ENCODE measurements at places on chromosomes 1 and 21.
A peak's percentile ranks its signal among the peaks of the same experiment; 100 is the strongest.

- DNase-seq: no peak
These were observed 25.5 kb upstream of the C1orf53 start for GRCh38 chr1:197876894-197877293.

DNA sequence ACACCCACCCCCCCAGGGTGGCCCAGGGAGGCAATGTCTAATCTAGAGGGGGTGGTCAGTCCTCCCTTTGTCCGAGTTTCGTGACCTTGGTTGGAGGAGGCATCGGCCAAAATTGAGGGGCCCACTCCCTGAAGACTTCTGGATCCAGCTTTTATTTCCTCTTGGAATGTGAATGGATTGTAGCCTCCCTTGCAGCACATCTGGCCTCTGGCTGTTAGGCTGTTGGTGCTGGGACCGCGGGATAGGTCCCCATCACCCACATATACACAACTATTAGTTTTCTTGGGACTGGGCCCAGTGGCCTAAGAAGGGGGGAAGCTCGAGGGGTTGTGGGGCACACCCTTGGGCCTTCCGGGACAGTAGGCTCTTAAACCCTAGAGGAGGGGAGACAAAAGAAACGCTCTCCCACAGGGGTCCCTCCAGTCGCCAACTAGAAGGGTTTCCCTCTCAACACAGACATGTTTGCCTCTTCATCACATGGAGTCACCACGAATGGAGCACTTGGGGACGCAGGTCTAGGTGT, 2.5 kb downstream of the LHX4 start:
- DNase-seq: no peak

GRCh38 chr1:185319139-185319475, 2.1 kb upstream of the IVNS1ABP start:
- DNase-seq: no peak

DNA sequence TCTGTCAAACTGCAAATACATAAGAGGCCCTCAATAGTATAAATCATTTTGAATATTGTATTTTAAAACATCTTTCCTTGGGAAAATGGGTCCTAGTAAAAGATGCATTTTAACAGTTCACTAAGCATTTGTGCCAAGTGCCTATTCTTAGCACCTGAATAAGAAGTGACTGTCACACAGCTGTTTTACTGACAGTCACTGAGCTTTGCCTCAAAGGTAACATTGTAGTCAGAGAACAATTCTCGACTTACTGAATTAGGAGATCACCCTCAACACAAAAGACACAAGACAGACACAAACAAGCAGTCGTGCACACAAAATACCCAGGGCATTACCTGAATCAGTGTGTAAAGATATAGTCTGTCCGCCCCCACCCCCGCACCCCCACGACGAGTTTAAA, 408 bp downstream of the ESRRG start:
- DNase-seq: no peak

GRCh38 chr1:56432166-56432971, 147.0 kb downstream of the PLPP3 start:
- no peak for DNase-seq

DNA sequence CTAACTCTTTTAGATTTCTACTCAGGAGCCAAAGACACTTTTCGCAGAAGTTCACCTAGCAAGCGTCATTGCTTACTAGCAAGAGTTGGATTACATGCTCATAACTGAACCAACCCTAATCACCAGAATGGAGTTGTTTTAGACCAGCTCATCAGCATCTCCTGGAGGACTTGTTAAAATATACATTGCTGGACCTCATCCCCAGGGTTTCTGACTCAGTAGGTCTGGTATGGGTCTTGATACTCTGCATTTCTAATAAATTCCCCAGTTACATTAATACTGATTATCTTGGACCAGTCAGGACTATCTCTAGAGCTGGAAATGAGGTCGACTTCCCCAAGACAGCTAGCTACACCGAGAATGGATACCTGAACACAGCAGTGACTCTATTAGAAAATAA, 9.7 kb upstream of the PRDX6 start:
- no peak for DNase-seq

DNA sequence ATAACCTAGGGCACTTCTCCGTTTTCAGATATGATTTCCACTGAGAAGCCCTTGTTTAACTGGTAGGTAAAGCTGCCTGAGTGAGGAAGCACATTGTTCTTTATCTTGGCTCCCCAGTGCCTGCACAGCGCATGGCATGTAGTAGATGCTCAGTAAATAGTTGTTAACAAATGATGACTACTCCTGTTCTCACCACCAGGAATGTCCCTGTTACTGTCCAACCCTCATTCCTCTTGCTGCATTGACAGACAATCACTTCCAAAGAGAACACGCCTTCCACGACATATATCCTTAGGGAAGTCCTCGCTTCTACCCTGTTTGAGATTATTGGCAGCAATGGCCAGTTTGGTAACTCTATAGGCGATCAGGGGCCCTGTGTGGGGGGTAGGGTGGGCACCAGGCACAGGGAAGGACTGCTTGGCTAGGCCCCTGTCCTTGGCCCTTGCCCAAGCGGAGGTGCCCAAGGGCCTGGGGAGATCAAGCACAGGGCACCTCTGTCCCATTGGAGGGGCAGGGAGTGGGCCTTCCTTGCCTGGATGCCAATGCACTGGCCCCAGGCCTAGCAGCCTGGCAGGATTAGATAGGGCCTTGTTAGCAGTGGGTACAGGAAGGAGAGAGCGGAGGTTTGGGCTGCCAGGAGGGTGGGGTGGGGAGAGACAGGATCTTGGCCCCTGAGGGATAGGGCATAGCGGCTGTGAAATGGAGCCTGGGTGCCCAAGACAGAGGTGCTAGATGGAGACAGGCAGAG, 10.2 kb downstream of the NES start:
- no peak for DNase-seq

- no peak for DNase-seq
These were observed 178.4 kb downstream of the PSMG1 start for GRCh38 chr21:39004634-39005501.

DNA sequence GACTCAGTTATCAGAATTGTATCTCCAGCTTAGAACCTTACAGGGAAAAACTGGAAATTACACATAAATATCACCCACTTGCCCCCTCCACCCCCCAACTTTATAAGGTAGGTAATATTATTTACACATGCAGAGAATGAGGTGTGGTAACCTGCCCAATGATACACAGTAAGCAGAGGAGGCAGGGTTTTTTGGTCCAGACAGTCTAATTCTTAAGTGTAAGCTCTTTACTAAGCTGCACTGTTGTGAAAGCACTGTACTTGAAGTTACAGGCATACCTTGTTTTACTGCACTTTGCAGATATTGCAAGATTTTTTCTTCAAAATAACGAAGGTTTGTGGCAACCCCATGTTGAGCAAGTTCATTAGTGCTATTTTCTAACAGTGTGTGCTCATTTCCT, 24.8 kb upstream of the MYOCOS start:
- DNase-seq: no peak

GRCh38 chr1:43573066-43573800, 42.5 kb downstream of the PTPRF start:
- no peak for DNase-seq

DNA sequence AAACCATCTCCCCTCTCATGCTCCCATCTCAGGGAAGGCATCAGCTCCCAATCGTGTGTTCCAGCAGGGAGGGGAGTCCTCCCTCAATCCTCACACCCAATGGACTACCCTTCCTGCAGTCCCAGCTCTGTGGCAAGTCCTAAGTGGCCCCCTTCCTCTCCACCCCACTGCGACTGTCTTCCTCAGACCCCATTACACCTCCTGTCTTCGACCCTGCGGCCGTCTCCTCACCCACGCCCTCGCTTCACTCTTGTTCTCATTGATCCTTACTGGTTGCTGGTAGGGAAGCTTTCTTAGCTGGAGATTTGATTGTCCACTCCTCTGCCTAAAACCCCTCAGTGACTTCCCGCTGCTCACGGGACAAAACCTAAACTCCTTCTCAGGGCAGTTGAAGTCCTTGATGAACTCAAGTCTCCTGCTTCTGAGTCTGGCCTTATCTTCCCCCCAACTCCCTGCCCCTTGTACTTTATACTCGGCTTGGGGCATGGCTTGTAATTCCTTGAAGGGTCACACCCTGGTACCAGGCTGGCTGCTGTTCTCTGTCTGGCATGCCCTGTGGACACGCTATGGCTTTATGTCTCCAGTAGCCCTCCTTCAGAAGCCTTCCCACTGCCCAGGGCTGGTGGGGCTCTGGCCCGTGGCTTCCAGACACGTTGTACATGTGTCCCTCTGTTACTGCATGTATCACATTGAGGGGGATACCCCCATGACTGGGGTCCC, 2.3 kb upstream of the EPS8L3 start:
- no peak for DNase-seq

DNA sequence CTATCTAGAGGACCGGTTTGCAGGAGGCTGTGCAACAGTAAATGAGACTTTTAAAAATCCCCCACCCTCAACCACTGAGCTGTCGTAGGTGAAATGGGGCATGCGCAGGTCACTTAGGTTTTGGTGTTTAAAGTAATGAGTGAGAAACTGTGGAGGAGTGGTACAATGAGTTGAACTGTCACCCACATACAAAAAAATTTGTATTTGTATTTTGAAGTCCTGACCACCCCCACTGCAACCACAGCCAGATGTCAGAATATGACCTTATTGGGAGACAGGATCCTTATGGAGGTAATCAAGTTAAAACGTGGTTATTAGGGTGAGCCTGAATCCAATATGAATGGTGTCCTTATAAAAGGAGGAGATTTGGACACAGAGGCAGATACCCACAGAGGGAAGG, 1.6 kb upstream of the IRF6 start:
- DNase-seq: no peak

DNA sequence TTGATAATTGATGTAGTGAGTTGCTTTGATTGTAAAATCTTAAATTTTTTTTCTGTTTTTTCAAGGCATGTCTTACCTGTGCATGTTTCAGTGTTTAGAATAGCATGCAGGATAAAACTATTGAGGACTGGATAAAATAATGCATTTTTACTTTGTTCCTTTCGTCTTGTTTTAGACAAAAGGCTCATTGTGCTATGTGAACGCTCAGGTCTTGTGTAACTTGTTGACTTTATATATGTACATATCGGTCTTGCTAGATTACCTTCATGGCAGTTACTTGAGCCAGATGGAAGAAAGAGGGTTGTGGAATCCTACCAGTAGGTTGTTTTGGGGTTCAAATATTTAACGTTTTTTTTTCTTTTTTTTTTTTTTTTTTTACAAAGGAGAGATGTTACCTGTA, 7.0 kb downstream of the NFIA start:
- no peak for DNase-seq

DNA sequence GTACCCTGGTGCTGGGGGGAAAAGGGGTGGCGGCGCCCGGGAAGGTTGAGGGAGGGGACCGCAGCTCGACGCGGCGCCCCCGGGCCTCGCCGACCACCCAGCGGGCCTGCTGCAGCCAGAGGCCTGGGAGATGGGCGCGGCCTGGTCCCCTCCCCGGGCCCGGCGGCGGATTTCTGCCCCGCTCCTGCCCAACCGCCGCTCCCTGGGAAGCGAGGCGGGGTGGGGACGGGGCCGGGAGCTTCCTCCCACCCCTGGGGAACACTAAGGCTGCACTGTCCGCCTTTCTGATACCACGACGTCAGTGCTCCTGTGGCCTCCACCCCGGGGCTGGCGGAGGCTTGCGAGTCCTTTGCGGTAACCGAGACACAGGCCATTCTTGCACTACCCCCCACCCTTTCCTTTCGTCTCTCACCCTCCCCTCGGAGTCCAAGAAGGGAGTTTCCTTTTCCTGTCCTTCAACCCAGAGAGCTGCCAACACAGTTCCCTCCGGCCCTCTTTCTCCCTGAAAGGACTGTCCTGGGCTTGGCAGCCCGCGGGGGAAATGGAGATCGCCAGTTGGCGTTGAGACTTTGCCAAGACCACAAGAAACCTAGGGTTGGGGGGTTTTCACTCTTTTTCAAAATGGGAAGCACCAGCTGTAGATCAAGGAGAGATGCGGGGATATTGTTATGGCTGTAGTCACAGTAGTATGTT, 742 bp downstream of the SH3GLB1 start:
- peak; percentile 87 for DNase-seq

Data from spinal cord (tissue), 10 donors.